Activated T-helper 1 cell treated with anti-CD3 and anti-CD28 coated beads, Interleukin-12 subunit alpha, Interleukin-12 subunit beta, Interleukin-2, Interleukin-4 antibody, amounts not matched to agents 30 ng/mL and 10 ng/mL and 1 ng/mL, durations not matched to agents 14 hours and 24 hours and 36 hours (primary cell): ENCODE measurements at places on chromosomes 4 and X.

DNA sequence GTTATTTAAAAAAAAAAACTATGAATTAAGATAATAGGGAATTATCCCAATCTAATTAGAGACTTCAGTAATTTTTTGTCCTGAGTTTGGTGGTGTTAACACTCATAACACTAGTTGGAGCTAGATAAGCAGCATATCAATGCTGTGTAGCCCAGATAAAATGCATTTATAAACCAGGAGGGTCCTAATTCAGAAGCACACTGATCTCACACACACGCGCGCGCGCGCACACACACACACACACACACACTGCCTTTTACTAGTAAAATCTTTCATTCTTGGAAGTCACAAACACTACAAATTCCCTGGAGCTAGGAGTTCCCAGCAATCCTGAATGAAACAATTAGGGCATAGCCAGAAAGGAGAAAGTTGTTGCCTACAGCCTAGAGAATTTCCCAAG is 3.2 kb downstream of the UNC5C start:
- DNase-seq = no peak

DNA sequence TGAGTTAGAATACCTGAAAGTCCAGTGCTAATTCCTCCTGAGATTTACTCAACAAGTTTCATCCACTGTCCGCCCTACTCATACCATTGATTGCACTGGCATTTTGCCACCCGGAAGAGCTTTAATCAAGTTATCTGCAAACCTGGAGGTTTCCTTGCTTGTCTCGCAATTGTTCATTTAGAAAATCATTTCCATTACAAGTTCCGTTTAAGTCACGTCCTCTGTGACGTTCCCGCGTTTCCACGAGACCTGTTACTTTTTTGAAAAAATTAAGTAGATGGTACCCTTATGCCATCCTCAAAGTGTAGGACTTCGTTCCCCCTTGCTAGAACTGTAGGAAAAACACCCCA is 761 bp upstream of the FRYL start:
- DNase-seq = peak; percentile 9

- DNase-seq = no peak
Observed at GRCh38 chr4:167210166-167210565, 24.1 kb downstream of the SPOCK3 start.

DNA sequence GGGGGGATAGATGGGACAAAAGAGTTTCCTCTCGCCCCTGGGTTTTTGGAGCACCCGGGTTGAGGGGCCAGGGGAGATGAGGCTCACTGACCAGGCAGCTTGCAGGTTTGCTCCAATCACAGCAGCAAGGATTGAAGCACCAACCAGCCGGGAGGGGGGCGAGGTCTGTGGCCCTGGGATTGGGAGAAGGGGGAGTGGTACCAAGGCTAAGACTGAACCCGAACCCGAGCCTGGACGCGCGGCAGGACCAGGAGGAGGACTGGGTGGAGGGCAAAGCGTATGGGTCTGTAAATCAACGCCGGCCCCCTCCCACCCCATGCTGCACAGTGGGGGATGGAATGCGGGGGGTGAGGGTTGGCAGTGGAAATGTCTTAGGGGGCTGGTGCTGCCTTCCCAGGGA is 3.5 kb downstream of the SOX3 start:
- DNase-seq = no peak
